ENCODE measurements at places on chromosomes 2 and 18. TPM values are rescaled to one million over a fixed set of nuclear protein-coding genes. Genes with fewer than 3 reads are reported as not detected.

RTP5 gene
- total RNA-seq, result 0.08 TPM

LBX2 gene
- total RNA-seq, result 1.5 TPM

GRCh38 chr2:208820014-208820688 is 413.6 kb downstream of the PTH2R start:
- DNase-seq, result no peak

- no peak for DNase-seq
These were observed 183.5 kb downstream of the AGAP1 start for GRCh38 chr2:235677276-235677788.

DNA sequence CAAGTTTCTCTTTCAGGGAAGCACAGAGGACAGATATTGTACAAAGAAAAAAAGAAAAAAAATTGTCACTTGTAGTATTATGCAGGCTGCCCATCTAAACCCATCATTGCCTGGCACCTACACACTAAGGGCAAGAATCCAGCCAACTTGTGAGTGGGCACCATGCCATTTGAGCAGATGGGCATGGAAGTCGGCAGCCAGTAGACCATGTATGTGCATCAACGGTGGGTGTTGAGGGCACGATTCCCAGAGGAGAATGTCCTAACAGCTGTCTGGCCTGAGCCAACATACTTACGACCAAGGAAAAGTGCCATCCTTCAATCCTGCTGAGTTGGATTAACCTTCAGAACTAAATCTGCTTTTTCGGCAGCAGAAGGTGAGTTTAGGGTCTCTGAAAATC is 63.9 kb downstream of the ARHGAP15 start:
- peak; percentile 46 for DNase-seq

DNA sequence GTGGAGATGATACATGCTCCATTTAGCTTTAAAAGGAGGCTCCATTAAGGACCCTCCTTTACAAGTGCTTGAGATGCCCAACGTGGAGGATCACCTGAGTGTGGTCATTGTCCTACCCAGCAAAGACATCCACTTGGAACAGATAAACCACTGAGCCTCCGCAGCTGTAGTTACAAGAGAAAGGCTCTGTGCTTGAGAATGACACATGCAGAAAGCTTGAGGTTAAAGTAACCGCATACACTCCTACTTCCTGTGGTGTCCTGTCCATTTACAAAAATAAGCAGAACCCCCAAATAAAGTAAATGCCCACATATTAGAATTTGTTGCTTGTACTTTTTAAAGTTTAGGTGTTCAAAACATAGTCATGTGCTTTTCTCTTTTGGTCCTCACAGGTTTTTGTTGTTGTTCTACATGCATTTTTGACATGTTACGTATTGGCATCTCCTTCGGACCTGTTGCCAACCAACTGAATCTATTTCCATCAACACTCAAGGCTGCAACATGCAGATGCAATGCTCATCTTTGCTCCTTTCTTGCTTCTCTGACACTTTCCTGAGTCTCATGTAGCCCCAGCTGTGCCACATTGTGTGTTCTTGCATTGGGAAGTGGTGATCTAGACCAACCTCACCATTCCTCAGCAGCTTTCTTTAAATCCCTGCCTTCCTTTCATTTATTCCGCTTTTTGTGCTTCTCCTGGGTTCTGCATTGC is 56.0 kb downstream of the SERPINB7 start:
- peak; percentile 92 for DNase-seq

LCT gene
- total RNA-seq, result 0.16 TPM

GRCh38 chr18:8177330-8178016 is 431.8 kb upstream of the RAB12 start:
- peak; percentile 30 for DNase-seq

DNA sequence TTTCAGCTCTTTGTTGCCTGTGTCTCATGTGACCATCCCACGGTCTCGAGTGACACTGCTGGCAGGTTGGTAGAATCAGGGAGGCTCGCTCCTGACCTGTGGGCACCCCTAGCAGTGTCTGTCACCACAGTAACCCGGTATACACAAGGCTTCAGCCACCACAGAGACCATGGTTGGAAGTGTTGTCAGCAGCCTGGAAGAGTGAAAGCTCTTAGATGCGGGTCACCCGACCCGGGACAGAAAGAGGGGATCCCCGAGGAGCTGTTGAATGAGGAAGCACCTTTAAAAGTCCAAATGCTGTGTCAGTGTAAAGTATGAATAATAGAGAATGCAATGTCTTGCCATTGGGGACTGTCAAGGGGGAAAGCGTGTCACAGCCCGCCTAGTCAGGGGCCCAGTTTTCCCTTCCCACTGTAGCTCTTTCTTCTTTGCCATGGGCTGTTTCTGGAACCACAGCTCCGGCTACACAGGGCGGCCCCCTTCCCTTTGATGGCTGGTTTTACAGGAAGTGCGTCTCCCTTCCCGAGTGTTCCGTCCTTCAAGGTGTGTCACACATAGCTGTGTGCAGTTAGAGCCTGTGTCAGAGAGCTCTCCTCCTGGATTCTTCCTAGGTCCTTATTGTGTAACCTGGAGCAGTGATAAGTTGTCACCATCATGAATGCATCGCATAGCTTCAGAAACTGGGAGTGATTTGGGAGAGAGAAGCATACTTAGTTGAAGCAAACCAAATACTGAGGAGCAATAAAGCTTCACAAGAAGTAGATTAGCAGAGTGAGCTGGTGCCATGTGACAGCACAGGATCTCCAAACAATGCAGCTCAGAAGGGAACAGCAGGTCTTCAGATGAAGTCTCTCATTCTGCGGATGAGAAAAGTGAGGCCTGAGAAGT is 81.4 kb downstream of the MTCL1 start:
- DNase-seq, result no peak

DNA sequence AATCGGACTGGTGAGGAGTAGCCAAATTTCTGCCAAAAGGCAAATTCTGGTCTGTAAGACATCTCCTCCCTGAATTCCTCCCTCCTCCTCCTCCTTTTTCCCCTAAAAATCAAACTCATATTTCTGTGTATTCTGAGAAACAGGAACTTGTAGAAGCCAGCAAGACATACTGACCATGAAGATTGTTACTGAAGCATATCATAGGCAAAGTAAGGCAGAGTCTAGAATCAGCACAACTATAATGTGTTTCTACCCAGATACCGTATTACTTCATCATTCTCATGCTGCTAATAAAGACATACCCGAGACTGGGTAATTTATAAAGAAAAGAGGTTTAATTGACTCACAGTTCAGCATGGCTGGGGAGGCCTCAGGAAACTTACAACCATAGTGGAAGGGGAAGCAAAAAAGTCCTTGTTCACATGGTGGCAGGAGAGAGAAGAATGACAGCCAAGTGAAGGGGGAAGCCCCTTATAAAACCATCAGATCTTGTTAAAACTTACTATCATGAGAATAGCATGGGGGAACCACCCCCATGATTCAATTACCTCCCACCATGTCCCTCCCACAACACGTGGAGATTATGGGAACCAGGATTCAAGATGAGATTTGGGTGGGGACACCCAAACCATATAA is 24.9 kb upstream of the EPC2 start:
- no peak for DNase-seq

GRCh38 chr2:37966326-37966725 is 41.2 kb downstream of the RMDN2 start:
- DNase-seq, result no peak

DNA sequence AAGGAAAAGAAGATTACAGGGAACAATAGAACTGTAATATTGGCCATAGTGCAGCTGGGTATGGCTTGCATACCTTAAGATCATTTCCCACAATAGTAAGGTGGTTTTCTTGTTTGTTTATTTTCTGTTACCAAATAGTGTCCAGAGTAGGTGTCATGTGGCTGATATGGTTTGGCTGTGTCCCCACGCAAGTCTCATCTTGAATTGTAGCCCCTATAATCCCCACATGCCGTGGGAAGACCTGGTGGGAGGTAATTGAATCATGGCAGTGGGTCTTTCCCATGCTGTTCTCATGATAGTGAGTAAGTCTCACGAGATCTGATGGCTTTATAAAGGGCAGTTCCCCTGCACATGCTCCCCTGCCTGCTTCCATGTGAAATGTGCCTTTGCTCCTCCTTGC is 190.1 kb downstream of the ICOS start:
- no peak for DNase-seq

GRCh38 chr18:10923551-10924070 is 225.8 kb downstream of the PIEZO2 start:
- DNase-seq, result peak; percentile 46

DNA sequence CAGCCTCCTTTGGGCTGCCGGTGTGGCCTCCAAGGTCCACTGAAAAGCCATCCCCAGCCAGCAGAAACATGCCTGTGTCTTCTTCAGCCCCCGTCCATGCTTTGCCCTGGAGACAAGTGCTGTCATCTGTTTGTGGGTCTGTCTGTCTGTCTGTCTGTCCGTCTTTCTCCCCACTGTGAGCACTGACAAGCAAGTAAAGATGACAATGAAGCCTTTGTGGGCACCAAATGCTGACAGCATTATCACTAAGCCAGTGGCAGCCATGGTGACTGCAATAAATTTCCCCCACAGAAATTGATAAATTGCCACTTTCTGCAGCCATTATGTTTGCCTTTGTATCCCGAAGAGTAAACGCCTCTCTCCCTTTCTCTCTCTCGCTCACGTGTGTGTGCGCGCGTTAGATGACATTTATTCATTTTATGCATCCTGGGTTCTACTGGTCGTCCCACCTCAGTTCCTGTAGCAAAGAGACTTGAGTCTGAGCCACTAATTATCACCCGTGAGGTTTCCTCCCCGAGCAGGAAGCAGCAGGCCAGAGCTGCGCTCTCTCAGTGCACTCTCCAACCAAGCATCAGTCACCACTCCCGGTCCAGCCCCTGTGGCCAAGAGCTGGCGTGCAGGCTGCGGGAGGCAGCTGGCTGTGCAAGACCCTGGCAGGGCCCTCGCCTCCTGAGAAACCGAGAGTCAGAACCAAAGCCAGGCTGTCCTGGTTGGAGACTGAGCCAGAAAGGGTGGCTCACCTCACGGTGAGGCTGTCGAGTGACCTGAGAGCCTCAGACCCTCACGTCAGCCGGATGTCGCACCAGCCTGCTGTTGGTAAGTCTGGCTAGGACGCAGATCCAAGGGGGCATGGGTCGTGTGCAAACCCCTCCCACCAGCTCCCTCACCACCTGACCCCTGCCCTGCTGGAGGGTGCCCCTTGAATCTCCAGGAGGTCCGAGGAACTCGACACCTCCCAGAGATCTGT is 6.9 kb downstream of the STEAP3 start:
- no peak for DNase-seq
